ENCODE measurements at places on chromosomes 13 and 19.

GRCh38 chr19:3333662-3334061, 32.7 kb upstream of the NFIC start:
- no peak for DNase-seq

GRCh38 chr13:20337884-20338551, 105.9 kb upstream of the GJB6 start:
- DNase-seq = no peak

- no peak for DNase-seq
Observed at GRCh38 chr19:50310759-50311465, 18.3 kb downstream of the KCNC3 start.

GRCh38 chr13:20550799-20551198, 16.2 kb upstream of the IFT88 start:
- no peak for DNase-seq

- no peak for DNase-seq
Observed at GRCh38 chr13:90156390-90156789, 1191.1 kb upstream of the MIR17HG start.

DNA sequence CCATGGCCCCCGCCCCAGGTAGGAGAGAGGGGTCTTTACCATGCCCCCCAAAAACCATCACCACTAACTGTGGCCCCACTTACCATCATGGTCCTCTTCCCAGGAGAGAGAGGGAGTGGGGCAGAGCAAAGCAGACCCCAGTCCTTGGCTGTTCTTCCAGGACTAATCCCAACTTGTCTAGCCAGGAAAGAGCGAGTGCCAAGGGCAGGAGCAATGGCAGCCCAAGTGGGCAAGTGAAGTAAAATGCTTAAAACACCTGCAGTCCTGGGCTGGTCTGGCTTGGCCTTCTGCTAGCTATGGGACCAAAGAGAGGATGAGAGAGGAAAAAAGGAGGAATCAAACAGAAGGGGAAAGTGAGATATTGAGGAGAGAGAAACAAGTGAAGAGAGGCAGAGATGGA, 17.9 kb downstream of the ZSWIM4 start:
- no peak for DNase-seq

DNA sequence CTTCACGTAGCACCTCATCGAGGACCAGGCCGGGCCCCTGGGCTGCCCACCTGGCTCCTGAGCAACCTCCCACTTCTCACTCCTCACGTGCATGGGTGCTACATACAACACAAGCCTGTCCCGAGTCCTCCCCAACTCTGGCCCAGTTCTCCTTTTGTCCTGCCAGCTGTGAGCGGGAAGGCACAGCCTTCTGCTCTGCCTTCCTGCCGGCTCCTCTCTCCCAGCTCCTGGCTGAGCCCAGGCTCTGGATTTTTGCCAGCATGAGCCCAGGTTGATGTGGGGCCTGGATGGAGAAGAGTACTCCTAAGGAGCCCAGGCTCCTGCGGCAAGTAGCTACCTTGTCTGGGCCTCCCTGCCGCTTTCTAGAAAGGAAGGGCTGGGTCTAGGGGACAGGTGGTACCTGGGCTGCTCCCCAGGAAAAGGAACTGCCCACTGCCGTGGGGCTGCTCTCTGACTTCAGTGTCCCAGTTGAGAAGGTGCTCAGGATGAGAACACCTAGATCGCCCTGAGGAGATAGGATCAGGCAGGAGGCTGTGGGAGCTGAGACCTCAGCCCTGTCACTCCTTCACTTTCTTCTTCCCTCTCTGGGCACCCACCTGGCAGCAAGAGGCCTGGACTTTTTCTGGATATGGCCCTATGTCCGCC, 23.6 kb downstream of the LYL1 start:
- no peak for DNase-seq

DNA sequence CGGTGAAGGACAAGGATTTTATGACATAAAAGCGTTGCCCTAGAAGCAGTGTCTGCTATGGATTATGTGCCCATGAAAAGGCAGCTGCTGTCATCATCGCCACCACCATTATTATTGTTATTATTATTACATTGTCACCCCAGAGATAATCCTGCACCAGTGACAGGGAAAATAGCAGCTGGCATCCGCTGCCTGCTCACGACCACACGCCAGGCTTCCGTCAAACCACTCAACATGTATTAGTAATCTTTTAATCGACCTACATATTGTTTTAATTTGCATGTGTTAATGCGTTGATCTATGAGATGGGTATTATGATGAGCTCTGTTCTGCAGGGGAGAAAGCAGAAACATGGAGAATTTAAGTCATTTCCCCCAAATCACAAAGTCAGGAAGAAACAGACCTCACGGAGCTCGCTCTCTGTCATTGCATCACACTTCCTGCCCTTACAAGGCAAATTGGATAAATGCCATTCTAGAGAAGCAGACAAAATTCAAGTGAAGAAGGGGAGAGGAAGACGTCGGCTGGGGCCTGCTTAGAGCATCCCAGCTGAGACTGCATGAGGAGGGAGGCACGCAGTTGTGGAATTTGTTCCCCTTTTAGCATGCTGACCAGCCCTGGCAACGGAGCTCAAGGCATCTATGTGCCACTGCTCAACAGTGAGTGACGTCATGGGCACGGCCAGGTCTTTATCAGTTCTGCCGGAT, at the start of gene FFAR3:
Gene FFAR3 (plus strand): TSS at position 594 of the 707 bp plus-strand sequence. CDS start 431 bp downstream, outside the sequence.
- no peak for DNase-seq

DNA sequence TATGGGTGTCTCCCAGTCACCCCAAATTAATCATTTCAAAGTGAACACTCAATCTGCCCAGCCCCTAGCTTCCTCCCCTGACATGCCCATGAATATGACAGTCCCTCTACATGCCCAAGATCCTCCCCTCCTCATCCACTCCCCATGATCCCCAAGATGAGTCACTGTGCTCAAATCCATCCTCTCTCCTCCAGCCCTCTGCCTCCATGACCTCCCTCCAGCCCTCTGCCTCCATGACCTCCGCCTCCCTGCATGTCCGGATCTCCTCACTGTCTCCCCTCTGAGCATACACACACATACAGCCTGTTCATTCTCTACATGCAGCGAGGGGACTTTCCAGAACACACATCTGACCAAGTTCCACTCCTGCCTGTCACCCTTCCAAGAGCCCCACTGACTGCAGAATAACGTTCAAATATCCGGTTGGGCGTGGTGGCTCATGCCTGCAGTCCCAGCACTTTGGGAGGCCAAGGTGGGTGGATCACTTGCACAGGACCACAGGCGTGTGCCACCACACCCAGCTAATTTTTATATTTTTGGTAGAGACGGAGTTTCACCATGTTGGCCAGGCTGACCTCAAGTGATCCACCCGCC, 18.4 kb upstream of the FEM1A start:
- DNase-seq = no peak

DNA sequence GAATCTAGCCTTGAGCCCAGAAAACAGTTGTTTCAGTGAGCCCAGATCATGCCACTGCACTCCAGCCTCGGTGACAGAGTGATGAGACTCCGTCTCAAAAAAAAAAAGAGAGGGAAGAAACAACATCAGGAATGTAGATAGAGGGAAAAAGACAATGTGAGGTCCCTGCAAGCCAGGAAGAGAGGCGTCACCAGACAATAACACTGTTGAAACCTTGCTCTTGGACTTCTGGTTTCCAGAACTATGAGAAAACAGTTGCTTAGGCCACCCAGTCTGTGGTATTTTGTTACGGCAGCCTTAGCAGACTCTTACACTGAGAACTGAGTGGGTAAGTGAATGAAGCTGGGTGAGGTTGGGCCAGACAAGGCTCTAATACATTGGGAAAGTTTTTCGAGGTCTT, 64.1 kb downstream of the TNFSF11 start:
- DNase-seq = no peak

DNA sequence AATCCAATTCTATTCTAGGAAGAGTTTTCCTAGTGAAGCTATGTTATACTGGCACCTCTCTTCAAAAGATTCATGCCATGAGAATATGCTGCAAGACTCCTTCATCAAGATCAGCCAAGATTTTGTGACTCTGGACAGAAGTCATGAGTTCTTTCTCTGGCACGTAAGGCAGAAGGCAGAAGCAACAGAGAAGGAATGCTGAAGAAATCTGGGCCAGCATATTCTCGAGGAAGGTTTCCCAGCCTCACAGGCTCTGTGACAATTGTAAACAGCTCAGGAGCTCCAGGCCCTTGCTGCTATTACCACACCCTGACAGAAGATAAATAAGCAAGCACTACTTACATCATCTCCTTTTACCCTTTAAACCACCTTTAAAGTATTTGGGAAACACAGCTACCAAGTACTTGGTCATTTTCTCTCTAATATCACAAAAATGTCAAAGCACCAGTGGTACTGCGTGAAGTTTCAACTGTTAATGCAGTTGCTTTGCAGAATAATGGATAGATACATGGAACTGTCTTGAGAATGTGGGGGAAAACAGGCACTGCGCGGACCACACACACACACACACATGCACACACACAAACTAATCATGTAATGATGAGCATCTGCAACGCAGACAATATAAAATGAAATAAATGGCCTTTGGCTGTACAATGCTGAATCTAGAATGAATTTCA, 55.4 kb downstream of the INTS6 start:
- DNase-seq = no peak

GRCh38 chr19:12769689-12770088, 5.7 kb downstream of the HOOK2 start:
- peak; percentile 72 for DNase-seq

DNA sequence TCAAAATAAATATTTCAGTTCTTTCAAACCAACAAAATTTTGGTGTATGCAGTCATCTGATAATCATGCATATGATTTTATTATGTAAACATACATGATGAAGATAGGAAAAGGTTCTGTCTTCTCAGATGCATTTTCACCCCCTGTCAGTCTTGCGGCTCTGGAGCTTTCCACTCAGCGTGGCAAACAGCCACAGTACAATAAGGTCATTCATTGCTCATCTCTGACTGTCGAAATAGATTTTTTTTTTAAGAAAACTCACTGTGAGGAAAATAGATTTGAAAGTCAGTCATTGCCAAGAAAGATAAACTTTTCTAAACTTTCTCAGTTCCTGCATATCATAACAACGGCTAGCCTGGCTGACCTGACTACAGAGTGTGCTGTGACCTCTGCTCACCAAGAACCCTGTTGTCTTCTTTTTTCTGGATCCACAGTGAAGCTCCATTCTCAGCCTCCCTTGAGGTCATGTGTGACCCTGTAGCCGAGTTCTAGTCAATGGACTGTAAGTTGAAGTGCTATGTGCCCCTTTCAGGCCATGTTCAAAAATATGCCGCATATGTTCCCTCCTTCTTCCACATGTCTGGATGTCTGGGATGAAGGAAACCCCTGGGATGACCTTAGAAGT, 519.6 kb downstream of the KLF5 start:
- DNase-seq = no peak

- no peak for DNase-seq
Observed at GRCh38 chr19:35560271-35560670, 3.2 kb downstream of the ATP4A start.

GRCh38 chr13:66559093-66559492, 671.0 kb downstream of the PCDH9 start:
- DNase-seq = no peak

- DNase-seq = peak; percentile 16
Observed at GRCh38 chr13:41916173-41916954, 44.5 kb downstream of the VWA8 start.

GRCh38 chr13:104170980-104171555, 1104.9 kb upstream of the SLC10A2 start:
- DNase-seq = no peak

DNA sequence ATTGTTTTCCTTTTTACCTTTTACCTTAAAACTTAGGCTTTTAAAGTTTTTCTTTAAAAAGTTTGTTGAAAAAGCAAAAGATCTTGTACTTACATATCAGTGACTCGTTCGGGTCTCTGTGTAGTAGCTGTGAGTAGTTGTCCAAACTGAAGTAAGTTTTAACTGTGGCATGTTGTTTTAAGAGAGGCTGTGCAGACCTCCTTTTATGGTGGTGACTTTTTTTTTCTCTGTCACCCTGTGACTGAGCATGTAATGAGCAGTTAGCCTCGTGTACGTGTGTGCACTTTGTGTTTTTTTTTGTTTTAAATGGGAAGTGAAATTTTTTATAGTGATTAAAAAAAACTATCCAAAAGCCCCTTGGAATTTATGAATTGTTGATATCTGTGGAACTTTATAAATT, at the start of gene GPR183:
Gene GPR183 (minus strand): TSS at position 153 of the 400 bp plus-strand sequence. CDS start 11,254 bp downstream, outside the sequence.
- DNase-seq = peak; percentile 70

- no peak for DNase-seq
Observed at GRCh38 chr13:29548722-29549121, 46.8 kb downstream of the SLC7A1 start.

DNA sequence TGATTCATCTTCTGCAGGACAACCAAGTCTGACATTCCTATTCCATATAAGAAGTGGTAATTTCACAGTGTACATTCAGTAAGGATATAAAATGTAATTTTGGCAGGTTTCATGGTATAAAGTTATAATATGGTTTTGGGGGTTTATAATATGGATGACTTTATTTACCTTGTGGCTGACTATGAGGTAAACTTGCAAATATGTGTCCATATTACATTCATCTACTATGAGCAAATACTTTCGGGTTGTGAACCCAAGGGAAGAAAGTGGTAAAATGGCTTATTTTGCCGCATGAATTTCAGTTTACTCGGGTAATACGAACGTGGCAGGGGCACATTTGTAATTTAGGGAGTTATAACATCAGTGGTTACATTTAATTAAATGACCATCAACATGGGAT, 86.7 kb upstream of the TNFSF11 start:
- no peak for DNase-seq

DNA sequence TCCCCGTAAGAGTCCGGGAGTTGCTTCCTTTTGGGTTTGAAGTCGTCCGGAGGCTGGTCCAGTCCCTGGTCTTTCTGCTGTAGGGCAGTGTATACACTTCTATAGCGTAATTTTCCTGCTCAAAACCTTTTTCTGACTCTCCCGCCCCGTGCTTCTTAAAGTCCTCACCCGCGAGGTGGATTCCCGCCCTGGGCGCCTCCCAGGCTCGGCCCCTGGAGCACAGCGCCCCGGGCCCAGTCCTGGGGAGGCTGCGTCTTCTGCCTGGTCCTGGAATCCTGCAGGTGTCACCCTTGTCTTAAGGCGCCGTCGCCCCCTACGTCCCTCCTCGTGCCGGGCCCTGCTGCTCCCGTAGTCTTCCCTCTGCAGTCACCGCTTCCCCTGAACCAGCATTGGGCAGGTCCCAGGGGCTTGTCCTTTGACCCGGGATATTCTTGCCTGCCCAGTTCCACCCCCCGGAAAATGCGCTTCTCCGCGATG, 34.4 kb upstream of the ZNF808 start:
- DNase-seq = no peak

DNA sequence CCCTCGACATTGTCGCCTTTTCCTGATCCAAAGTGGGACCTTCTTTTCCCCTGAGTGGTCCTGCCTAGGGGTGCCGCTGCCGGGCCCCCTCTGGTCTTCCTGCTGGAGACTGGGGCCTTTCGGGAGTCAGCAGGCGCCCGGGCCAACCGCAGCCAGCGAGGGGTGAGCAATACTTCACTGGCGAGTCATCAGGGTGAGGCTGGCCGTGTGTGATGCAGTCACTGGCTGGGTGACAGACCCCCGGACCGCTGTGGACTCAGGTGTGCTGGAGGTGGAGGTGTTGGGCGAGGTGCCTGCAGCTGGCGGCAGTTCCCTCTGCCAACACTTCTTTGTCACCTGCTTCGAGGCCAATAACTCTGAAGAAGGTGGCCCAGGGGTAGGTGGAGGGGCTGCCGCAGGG, 1.5 kb upstream of the CGB5 start:
- DNase-seq = no peak

- no peak for DNase-seq
Observed at GRCh38 chr13:100483841-100484381, 104.7 kb downstream of the GGACT start.

GRCh38 chr19:55305983-55306562, 19.1 kb downstream of the TMEM150B start:
- DNase-seq = no peak

- DNase-seq = no peak
Observed at GRCh38 chr13:106314417-106314816, 221.0 kb downstream of the EFNB2 start.

GRCh38 chr13:87052731-87053130, 618.4 kb upstream of the SLITRK5 start:
- no peak for DNase-seq

- DNase-seq = no peak
Observed at GRCh38 chr13:90365130-90365529, 982.4 kb upstream of the MIR17HG start.
